HL-60 (cell line): ENCODE measurements at places on chromosomes 3 and 15.
A peak's percentile ranks its signal among the peaks of the same experiment; 100 is the strongest.

DNA sequence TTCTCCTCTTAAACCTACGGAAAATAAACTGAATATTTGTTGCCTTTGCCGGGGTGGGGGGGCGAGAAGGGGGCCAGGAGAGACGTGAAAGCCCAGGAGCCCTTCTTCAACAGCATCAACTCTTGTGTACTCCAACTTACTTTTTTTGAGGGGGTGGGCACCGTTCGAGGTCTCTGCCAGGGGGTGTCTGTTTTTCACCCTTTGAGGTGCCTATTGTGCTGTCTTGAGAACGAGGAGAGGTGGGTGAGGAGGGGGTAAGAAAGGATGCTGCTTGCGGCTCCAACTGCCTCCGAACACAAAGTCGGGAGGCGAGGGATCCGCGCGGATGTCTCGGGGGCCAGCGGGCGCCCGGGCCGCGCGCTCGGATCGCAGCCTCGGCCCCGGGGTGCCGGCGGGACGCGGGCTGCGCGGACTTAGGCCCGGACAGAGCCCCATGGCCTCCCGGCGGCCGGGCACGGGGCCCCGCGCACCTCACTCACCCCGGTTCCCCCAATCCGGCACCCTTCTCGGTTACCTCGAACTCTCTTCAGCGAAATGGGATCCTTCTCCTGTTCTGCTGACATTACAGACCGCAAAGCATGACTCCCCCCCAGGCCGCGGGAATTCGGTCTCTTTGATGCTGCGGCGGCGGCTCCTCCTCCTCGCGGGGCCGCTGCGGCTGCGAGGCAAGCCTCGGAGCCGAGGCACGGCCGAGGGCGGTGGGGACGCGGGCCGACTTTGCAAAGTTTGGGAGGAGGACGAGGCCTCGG lies 650 bp downstream of the PYGO1 start:
- peak; percentile 4 for DNase-seq

DNA sequence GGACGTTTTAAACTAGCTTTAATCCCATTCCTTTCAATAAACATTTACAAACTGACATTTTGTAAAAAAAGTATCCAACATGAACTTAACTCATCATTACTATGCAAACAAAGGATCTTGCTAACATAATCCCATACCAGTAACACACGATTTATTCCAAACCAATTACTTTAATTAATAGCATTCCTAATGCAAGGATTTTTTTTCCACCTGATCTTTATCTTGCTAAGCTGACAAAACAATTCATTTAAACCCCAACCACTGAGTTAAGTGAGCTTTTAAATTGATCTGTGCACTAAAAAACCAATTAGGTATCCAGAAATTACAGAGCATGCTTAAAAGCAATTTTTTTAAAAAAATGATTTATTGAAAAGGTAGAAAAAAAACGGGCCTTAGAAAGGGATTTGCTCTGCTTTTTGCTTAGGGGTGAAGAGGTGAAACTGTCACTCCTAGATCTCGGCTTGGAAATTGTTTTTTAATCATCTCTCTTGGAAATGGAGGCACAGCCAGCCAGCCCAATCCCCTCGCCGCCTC lies 1.2 kb downstream of the SH3BP5 start:
- no peak for DNase-seq

- DNase-seq = no peak
Measured at GRCh38 chr15:45110256-45110820, 3.6 kb downstream of the DUOX2 start.

DNA sequence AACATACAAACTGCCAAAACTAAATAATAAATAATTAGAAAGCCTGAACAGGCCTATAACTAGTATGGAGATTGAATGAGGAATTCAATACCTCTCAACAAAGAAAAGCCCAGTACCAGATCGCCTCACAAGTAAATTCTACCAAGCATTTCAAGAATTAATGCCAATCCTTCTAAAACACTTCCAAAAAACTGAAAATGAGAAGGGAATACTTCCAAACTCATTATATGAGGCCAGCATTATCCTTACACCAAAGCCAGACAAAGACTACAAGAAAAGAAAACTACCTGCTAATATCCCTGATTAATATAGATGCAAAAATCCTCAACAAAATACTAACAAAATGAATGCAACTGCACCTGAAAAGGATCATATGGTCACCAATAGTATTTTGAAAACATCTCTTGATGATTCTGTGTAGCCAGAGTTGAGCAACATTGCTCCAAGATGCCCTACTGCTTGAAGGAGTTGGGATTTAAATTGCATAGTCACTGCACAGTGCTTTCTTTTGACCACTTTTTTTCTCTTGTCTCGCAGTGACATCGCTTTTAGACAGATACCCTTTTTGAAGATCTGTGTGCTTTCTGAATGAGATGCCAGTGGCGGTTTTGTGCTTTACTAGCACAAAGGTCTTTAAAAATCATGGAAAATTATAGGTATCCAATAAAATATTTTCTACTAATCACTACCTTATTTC lies 487.2 kb upstream of the RASGRP1 start:
- no peak for DNase-seq

DNA sequence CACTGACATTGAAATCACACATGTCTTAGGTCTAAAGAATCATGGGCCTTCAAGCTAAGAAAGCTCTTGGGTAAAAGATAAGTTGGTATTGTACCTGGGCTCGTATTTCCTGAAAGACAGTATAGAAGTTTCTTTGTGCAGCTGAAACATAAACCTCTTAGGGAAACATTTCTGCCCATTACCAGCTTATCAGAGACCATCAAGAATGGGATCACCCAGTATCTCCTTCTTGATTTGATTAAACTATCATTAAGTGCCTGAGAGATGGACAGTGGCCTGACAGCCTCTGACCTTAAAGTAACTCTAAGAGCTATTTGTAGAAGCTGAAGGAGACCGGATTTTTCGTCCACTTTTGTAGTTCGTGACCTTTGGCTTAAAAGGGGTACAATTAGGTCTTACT lies 265.3 kb downstream of the ERC2 start:
- no peak for DNase-seq

DNA sequence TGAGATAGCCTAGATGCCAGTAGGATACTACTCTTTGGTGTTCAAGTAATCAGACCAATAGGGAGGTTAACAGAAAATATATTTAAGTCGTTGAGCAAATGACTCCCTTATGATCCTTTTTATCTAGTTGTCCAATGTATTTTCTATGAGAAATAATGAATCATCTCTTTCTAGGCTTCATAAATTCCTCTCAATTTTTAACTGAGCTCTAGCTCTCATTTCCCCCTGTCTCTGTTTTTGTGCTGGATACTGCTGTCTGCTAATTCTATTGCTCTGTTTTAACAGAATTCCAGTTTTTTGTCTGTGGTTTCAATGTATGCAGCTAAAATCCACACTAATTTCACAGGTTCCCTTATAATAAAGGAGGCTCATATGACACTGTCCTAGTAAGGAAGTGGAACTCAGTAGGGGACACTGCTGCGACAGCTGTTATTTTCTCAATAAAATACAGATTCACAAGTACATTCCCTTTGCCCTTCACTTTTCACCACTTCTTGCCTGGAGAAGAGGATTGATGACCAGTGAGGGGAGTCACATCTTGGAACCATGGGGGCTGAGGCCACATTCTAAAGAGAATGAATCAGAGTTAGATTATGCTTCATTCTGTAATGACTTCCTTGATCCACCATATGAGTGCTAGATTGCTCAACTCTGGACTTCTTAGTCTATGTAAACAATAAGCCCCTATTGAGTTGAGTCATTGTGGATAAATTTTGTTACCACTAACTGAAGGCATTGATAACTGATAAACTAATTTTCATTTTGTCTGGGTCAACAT lies 558.7 kb upstream of the KCNMB2 start:
- no peak for DNase-seq

DNA sequence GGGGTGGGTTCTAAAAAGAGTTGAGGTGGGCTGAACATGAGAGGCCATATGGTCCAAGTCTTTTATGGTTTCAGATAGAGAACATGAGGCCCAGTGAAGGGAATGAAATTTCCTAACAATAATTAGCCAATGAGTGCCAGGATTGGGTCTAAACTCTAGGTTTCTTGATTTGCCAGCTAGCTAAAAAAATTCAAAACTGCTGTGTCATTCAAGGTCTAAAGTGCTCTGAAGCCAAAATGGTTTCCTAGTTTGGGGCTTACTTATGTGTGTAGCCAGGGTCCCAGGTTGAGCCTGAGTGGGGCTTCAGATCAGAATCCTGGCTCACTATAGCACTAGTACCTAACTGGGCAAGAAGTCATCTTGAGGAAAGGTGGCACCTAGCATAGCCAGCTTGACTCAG lies 55.3 kb upstream of the SYN2 start:
- DNase-seq = no peak

GRCh38 chr15:48085591-48085930 lies 35.2 kb upstream of the SLC24A5 start:
- DNase-seq = no peak
